NCI-H524 treated with DMSO at 0.1 percent for 48 hours (cell line): ENCODE measurements at places on chromosomes 3 and 15.

DNA sequence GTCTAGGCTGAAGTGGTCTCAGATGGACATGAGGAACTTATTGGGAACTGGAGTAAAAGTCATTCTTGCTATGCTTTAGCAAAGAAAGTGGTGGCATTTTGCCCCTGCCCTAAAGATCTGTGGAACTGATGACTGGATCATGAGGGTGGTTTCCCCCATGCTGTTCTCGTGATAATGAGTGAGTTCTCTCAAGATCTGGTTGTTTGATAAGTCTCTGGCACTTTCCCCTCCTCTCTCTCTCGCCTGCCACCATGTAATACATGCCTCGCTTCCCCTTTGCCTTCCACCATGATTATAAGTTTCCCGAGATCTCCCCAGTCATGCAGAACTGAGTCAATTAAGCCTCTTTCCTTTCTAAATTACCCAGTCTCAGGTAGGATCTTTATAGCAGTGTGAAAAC, 11.5 kb upstream of the MLF1 start:
- DNase-seq, result no peak

DNA sequence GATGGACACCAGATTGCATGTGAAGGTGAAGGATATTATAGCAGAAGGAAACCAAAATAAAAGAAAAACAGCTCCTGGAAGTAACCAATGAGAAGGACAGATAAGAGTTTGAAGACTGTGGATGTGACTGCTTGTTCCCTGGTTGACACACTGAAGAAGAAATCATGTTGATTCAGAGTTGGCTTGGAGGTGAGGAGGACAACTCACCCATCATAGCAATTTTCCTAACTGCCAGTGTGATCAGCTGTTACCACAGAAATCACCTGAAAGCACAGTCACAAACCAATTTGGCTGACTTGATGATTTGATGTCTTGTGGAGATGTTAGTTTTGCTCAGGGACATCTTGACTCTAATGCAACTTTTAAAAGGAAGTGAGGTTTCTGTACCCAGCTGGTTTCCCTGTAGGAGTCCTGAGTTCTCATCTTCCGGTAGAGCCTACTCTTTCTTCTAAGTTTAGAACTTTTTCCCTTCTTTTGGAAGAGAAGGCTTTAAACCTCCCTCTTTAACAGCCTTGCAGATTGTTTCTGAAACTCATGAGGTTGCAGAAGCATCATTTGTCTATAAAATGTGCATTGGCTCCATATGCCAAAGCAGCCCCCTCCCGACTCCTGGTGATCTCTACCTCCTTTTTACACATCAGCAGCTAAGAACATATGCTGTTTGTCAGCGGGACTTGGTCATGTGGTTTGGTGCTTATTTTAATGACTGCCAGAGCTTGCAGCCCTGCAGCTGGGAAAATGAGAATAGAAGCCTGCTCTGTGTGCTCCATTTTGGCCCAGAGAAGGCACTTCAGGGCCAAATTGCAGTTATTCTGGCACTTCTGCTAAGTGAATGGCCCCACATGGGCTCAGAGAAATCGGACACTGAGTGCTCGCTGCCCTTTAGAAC, 10.3 kb downstream of the ATG7 start:
- DNase-seq, result peak; percentile 3

- DNase-seq, result no peak
Observed at GRCh38 chr3:99843590-99844258, 26.1 kb downstream of the CMSS1 start.

GRCh38 chr3:39224288-39224687, 31.9 kb upstream of the XIRP1 start:
- DNase-seq, result no peak

DNA sequence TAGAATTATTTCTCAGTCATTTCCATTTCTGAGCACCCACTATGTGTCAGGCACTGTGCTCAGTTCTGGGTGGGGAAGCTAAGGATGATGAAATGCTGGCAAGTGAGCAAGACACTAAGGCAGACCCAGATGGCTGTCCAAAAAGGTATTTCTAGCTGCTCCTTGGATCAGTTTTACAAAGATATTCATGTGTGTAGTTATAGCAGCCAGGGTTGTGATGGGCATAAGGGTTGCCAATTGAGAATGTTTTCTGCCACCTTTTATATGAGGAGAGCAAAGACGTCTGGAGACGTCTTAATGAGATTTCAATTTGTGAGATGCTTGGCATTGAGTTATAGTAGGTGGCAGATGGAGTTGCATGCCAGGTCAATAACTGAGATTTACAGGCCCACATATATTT, 197.1 kb upstream of the RASGRP1 start:
- no peak for DNase-seq

DNA sequence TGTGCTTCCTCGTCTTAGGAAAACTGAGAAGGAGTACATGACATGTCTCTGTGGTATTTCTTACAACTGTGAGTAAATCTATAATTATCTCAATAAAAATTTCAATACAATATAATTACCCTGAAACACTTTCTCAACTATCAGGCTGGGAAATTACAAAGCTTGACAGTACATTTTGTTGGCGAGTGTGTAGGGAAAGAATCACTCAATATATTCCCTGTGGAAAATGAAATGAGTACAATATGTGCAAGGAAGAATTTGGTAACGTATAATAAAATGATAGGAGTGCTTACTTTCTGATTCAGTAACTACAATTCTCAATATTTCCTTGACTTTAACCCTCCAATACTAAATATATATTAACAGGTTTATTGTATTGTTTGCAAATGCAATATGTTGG, 818.2 kb upstream of the CADM2 start:
- no peak for DNase-seq

GRCh38 chr3:4806535-4807108, 172.6 kb upstream of the BHLHE40 start:
- DNase-seq, result no peak

DNA sequence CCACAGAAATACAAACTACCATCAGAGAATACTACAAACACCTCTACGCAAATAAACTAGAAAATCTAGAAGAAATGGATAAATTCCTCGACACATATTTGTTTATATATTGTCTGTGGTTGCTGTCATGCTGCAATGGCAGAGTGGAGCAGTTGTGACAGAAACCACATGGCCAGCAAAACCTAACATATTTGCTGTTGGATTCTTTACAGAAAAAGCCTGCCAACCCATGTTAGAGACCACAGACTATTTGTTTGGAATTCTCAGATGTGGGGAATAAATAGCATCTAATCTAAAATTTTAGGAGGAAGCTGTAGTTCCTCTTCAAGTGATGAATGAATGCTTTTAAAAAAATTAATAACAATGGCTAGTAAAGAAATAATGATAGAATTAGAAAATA, 341.6 kb upstream of the AZI2 start:
- DNase-seq, result no peak

DNA sequence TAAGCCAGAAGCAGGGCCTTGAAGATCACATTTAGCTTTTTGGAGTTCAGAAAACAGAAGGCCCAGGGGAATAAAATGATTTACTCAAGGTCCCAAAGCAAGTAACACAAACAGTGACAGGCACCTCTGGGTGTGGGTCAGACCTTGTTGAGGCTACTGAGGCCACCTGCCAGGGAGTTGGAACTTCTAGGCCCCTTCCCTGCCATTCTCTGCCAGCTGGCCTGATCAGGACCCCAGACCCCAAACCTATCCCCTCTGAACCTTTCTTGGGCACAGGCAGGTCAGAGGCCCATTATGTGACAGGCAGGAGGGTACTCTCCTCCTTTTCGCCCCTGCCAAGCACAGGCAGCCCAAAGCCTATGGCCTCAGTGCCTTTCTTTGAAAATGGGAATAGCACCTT, 49.4 kb upstream of the ATP2B2 start:
- DNase-seq, result no peak

- DNase-seq, result no peak
Observed at GRCh38 chr3:9147215-9147895, 102.1 kb downstream of the SRGAP3 start.

DNA sequence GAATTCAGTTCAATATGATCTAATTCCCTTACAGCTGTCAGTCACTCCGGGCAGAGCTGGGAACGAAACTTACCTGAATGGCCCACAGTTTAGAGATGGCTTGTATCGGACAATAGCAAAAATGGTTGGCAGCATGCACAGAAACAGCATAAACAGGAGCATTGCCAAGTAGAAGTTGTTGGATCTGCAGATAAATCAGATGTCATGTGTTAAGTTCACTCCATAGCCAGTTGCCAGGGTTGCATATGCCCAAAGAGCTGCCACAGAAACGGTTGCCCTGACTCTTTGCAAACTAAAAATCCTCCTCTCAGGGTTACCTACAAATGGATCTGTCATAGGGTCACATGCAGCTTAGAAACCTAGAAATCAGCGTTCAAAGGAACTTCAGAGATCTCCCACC, 15.4 kb upstream of the STARD5 start:
- no peak for DNase-seq

- DNase-seq, result no peak
Observed at GRCh38 chr15:63896336-63897115, 62.8 kb upstream of the HERC1 start.

GRCh38 chr3:148694116-148694515, 3.6 kb upstream of the AGTR1 start:
- DNase-seq, result no peak

GRCh38 chr15:74571191-74571590, 30.2 kb downstream of the ARID3B start:
- DNase-seq, result no peak

DNA sequence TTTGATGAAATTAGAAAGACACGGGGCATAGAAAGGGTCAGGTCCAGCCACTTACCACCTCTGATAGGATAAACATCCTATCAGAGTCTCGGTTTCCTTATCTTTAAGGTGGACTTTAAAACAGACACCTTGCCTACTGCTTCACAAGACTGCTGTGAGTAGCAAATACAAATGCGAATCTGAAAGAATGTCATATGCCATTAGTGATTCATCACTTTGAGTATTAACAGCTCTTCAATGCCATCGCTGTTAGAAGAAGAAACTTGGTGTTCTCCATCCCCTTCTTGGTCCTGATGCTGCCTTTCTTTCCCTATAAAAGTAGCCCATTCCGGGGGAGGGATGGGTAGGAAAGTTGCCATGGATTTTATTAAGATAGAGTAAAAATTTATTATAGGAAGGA, 220.2 kb downstream of the RORA start:
- no peak for DNase-seq

DNA sequence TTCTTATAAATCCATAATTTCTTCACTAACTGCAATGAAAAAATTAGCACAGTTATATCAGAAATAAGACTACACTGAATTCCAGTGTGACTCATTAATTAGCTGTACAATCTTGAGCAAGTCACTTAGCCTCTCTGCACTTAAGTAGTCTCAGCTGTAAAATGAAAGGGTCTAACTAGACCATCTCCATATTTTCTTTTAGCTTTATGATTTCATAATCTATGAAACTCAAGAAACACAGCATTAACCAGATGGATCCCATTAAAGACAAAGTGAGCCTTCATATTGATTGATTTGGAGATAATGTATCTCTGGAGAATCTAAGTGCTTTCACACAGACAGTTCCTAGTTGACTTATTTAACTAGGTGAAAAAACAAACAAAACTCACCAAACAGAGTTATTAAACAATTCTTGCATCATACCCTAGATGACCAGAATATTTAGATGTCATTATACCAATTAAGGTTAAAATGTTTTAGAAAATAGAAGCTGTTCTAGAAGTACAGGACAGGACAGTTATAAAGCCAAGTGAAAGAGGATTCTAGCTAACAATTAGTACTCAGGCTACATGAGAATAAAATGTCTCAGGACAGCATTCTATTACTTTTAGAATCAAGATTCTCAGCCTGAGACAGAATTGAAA, 11.2 kb downstream of the CSNK1G1 start:
- DNase-seq, result no peak

- DNase-seq, result no peak
Observed at GRCh38 chr3:153513236-153513635, 351.2 kb downstream of the RAP2B start.

GRCh38 chr3:139897759-139898158, 37.2 kb upstream of the CLSTN2 start:
- DNase-seq, result no peak

GRCh38 chr15:25060996-25061620, 106.3 kb downstream of the SNRPN start:
- no peak for DNase-seq

DNA sequence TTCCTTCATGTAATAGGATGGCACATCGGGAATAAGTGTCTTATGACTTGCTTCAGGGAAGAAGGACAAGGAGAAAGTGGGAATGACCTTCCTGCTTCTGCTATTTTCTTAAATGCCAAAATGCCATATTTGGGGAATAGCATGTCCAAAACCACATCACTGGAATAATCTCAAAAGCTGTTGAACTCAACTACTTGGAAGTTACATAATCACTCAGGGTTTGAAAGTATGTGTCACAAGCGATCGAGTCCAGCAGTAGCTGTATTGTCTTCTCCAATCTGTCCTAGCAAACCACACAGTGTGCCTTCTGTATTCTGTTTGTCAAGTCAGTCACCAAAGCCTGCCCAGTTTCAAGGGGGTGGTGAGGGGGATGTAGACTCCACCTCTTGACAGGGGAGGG, 58.3 kb upstream of the GADL1 start:
- no peak for DNase-seq

- no peak for DNase-seq
Observed at GRCh38 chr15:78565951-78566774, 843 bp downstream of the CHRNA5 start.

DNA sequence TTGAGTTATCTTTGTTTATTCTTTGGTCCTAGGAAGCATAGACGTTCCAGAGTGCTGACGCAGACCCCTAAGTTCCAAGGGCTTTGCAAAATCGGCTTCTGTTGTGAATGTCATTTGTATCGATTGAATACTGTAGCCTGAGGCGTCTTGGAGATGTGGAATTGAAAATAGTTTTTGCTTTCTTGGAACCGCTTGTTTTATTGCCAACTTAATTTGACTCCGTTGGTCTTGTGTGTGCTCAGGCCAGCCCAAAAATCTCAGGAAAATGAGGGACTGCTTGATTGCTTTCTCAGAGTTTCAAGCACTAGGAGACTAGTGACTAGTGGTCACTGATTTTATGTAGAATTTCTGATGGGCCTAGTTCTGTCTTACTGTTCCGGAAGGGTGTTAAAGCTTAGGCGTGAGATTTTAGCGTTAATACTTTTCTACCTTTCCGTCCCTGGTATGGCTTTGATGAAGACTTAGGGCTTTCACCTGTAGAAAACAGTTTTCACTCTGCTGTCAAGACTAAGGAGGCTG, 263 bp upstream of the UTS2B start:
- no peak for DNase-seq

DNA sequence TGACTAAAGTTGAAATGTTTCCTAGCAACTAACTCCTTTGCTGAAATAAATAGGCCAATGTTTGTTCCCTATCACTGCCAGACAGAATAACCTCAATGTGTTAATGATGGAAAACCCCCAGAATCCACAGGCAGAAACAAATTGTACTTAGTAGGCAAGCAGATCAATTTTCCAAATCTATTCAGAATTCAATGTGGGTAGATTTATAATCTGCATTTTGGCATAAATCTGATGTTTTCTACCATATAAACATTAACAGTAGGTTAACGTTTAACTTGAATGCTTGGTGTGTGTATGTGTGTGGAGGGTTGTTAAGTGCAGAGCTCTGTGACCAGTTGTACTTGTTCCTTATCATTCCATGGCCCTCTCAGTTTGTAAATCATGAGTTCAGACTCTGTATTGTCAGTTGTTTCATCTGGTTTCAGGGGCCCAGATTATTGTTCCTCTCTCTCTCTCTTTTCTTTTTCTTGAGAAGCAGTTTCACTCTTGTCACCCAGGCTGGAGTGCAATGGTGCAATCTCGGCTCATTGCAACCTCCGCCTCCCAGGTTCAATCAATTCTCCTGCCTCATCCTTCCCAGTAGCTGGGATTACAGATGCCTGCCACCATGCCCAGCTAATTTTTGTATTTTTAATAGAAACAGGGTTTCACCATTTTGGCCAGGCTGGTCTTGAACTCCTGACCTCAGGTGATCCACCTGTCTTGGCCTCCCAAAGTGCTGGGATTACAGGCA, 32.8 kb downstream of the PLSCR1 start:
- no peak for DNase-seq
